ENCODE measurements at places on chromosomes 16 and 17.
A peak's percentile ranks its signal among the peaks of the same experiment; 100 is the strongest.

GRCh38 chr17:30807896-30808295 lies 16.6 kb downstream of the CRLF3 start:
- no peak for DNase-seq

DNA sequence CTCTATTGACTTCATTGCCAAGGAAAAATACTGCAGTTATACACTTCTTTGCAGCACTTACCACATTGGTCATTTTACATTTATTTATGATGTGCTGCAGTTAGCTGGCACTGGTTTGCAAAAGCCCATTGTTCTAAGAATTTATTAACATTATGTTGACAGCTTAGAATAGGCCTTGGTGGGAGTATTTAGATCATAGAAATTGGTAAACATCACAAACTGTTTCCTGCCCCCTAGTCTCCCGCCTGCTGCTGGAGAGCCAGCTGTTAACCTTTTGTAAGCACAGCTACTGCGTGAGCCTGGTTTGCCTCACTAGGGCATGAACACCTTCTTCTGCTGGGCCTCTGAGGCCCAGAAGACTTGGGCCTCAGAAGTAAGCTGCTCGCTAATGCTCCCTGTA lies 651.4 kb upstream of the GOT2 start:
- DNase-seq: no peak

- no peak for DNase-seq
Measured at GRCh38 chr16:66286527-66286926, 80.0 kb upstream of the CDH5 start.

GRCh38 chr16:66127459-66128370 lies 238.8 kb upstream of the CDH5 start:
- no peak for DNase-seq

GRCh38 chr17:82019690-82020571 lies 2.7 kb downstream of the CENPX start:
- DNase-seq: peak; percentile 43

- no peak for DNase-seq
Measured at GRCh38 chr17:1461198-1461944, 5.3 kb upstream of the CRK start.

DNA sequence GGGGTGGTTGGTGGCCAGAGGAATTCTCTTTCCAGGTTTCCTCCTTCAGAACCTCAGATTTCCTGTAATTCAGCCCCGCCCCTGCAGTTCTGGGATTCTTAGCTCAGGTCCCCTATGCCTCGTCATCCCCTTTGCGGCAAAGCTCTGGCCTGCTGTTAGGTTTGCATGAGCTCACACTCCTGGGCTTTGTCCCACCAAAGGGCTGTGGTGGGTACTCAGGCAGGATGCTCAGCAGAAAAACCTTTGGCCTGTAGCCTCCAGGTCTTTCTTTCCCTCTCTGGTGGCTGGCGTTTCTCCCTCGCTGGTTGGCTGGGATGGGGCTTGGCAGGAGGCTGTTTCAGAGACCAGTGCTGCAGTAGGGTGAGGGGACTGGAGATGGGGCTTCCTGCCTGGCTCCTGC lies 9.6 kb upstream of the PLEKHG4 start:
- DNase-seq: no peak

- no peak for DNase-seq
Measured at GRCh38 chr16:22861580-22861979, 47.6 kb downstream of the HS3ST2 start.

DNA sequence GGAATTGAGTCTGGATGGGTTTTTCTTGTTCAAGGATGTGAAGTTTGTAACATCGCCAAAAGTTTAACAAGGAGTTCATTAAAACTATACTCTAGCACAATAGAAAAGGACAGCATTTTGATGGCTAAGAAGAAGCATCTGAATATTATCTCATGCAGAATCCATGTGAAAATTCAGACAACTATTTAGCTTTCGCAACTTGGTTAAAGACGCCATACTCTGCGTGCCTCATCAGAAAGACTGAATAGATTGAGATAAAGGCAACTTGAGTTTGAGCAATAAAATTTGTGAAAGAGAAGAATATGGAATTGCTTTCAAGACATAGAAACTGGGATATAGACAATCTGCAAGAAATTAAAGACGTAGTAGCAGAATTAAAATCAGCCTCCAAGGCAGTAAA lies 151.1 kb upstream of the MYOCD start:
- DNase-seq: no peak

DNA sequence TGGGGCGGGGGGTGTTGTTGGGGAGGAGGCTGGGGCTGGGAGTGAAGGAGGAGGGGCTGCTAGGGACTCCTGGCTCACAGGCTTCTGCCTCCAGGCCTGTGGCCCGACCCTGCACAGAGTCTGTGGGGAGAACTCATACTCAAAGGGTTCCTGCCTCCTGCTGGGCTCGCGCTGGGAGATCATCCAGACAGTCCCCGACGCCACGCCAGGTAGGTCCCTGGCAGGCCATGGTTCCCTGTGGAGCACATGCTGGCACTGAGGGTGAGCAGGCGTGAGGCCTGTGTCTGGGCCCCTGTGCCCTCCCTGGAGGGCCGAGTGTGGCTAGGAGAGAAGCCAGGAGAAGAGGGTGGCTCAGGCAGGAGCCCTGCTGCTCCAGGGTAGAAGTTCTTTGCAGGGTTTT lies 4.6 kb downstream of the ITGAD start:
- no peak for DNase-seq

- DNase-seq: no peak
Measured at GRCh38 chr16:15857724-15858560, 1.1 kb upstream of the MYH11 start.

DNA sequence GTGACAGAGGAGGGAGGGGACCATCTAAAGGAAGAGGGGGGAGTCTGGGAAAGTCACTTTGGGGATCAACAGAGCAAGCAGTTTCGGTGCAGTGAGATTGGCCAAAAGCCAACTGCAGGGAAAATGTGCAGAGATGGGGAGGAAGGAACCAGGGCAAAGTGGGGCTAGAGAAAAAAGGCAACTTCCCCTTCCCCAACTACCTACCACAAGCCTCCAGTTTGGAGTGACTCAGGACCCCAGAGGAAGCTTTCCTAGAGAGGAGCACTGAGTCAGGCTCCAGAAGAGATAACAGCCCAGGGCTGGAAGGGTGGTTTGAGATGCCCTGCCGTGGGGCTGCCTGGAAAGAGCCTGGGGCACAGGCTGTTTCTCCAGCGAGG lies 6.9 kb upstream of the CD300LD start:
- DNase-seq: no peak

- DNase-seq: no peak
Measured at GRCh38 chr17:53822764-53823163, at the start of gene KIF2B. Gene KIF2B, plus strand, starts transcription at chr17:53822927. Its CDS starts 107 bp downstream, at chr17:53823034.

- no peak for DNase-seq
Measured at GRCh38 chr16:89112377-89113151, 18.9 kb downstream of the ACSF3 start.

GRCh38 chr17:9594065-9594464 lies 17.6 kb downstream of the CFAP52 start:
- DNase-seq: no peak
